Esophagus muscularis mucosa (tissue), 4 donors: ENCODE measurements at places on chromosomes 3 and 15. TPM values are rescaled to one million over a fixed set of nuclear protein-coding genes. Genes with fewer than 3 reads are reported as not detected.

The ZIC4 gene
- total RNA-seq, result not detected

The DOCK3 gene
- total RNA-seq, result 10.6 TPM

The KNG1 gene
- total RNA-seq, result not detected

DNA sequence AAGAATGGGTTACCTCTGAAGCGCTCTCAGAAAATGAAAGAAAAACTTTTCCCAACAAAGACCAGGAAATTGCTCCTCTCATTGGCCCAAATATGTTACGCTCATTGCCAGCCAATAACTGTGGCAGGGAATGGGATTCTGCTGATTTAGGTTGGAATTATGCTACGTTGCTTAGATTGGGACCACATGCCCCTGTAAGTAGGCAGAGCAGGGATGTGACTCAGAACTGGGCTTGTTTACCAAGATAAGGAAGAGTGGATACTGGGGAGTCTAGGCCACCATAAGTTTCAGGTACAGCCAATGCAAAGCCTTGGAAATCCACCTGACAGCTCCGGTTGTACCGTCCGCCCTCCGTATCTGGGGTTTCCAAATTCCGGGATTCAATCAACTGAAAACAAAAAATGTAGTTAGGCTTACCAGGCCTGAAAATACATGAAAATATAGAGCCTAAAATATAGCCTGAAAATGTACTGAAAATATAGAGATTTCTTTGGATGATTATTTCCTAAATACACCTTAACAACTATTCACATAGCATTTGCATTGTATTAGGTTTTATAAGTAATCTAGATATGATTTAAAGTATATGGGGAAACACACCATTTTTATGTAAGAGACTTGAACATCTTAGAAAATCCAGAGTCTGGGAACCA is 1.5 kb upstream of the TCF12 start:
- DNase-seq, result no peak
- H3K27me3 ChIP-seq, result no peaks in the 10 kb centered on the region
- H3K4me3 ChIP-seq, result peak overlapping the region; percentile 100
- peak overlapping the region; percentile 97 for H3K27ac ChIP-seq
- no peaks in the 10 kb centered on the region for H3K36me3 ChIP-seq

- no peak overlapping the region for H3K27ac ChIP-seq
- DNase-seq, result no peak
- no peak overlapping the region for H3K4me3 ChIP-seq
- no peaks in the 10 kb centered on the region for H3K27me3 ChIP-seq
Measured at GRCh38 chr3:151635905-151636304, 97.8 kb upstream of the AADACL2 start.

DNA sequence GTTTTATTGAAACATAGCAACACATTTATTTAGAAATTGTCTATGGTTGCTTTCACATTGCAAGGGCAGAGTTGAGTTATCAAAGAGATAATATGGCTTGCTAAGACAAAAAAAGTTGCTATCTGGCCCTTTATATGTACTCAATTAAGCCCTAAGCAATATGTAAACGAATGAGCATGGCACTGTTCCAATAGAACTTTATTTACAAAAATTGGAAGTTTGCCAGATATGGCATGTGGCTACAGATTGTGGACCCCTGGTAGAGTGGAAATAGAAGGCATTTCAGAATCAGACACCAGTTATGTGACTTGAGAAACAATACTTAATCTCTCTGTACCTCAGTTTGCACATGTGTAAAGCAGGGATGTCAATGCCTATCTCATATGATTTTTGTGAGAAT is 515.6 kb upstream of the SGO1 start:
- no peak overlapping the region for H3K27ac ChIP-seq
- no peak for DNase-seq
- H3K4me3 ChIP-seq, result no peak overlapping the region
- H3K27me3 ChIP-seq, result no peaks in the 10 kb centered on the region
